ENCODE measurements at places on chromosomes 2 and 18. TPM values are rescaled to one million over a fixed set of nuclear protein-coding genes. Genes with fewer than 3 reads are reported as not detected.

GAREM1 gene
- not detected for total RNA-seq

GALR1 gene
- total RNA-seq = not detected

- no peaks in the 10 kb centered on the region for H3K36me3 ChIP-seq
- no peak overlapping the region for H3K27ac ChIP-seq
- no peak overlapping the region for H3K4me3 ChIP-seq
- DNase-seq = no peak
- no peaks in the 10 kb centered on the region for H3K4me1 ChIP-seq
Measured at GRCh38 chr2:214593727-214594126, 182.9 kb downstream of the VWC2L start.

DNA sequence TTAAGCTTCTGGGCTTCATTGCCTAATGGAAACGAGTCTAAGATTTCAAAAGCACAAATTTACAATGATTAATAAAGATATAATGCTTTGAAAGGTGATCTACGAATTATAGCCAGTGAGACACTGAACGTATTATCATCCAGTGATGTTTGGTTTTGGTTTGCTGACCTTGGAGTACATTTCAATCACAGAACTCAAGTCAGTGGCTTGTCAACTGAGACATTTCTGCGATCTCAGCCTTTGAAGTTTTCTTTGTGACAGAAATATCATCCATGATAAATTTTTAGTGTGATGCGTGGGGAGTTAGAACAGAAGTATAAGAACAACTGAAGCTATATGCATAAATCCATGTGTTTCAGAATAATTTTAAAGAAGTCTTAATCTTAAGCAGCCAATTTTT is 263.8 kb downstream of the TCF4 start:
- no peak overlapping the region for H3K27ac ChIP-seq
- H3K4me1 ChIP-seq = peaks cover 5% of the 10 kb centered on the region
- no peak overlapping the region for H3K4me3 ChIP-seq
- H3K27me3 ChIP-seq = peaks cover 39% of the 10 kb centered on the region

GRCh38 chr2:131425231-131425941 is 50.5 kb upstream of the TUBA3D start:
- peak overlapping the region; percentile 46 for H3K4me3 ChIP-seq
- DNase-seq = no peak
- peaks cover 74% of the 10 kb centered on the region for H3K27me3 ChIP-seq
- H3K4me1 ChIP-seq = peaks cover 10% of the 10 kb centered on the region
- H3K36me3 ChIP-seq = peaks cover 1% of the 10 kb centered on the region

- H3K27me3 ChIP-seq = peaks cover 2% of the 10 kb centered on the region
- no peaks in the 10 kb centered on the region for H3K36me3 ChIP-seq
- no peak overlapping the region for H3K27ac ChIP-seq
- H3K4me3 ChIP-seq = no peak overlapping the region
- DNase-seq = no peak
Measured at GRCh38 chr2:170485254-170486026, 229.7 kb upstream of the SP5 start.

GRCh38 chr2:183229386-183229785 is 105.1 kb downstream of the NUP35 start:
- H3K4me1 ChIP-seq = peaks cover 5% of the 10 kb centered on the region
- peaks cover 8% of the 10 kb centered on the region for H3K36me3 ChIP-seq
- no peak for DNase-seq

DNA sequence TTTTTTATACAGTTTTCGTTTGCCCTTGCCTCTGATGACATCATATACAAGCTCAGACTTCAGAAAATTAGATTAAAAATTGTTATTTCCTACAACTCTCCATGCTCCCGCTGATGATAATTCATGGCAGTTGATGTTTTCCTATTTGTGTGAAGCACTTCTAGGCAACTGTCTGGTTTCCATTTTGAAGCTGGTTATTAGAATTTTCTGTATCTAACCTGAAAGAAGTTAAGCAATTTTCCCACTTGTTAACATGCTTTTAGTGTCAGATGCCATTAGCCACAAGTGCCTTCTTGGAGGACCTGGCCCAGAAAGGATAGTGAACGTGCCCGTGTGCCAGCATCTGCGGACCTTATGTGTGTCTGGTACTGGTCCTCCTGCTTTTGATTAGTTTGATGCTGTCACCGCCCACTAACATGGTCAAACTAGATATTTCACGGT is 347.6 kb upstream of the RAB12 start:
- no peak for DNase-seq
- no peaks in the 10 kb centered on the region for H3K4me1 ChIP-seq
- H3K27ac ChIP-seq = no peak overlapping the region
- H3K4me3 ChIP-seq = no peak overlapping the region

- DNase-seq = no peak
- H3K4me3 ChIP-seq = no peak overlapping the region
- no peaks in the 10 kb centered on the region for H3K4me1 ChIP-seq
- H3K27ac ChIP-seq = no peak overlapping the region
Measured at GRCh38 chr2:140085674-140086073, 1305.5 kb upstream of the NXPH2 start.

DNA sequence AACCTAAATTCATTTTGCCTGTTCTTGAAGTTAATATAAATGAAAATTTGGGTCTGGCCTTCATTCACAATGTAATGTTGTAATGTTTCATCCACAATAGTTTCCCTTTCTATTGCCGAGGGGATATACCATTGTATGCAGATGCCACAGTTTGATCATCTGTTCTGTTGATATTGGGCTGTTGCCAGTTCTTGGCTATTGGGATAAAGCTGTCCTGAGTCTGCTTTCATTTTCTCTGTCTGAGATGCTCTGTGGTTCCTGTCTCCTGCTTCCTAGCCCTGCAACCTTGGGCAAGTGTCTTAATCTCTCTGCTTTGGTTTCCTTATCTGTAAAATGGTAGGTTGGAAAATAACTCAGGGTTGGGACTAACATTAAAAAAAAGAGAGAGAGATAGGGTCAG is 25.2 kb downstream of the B3GNT2 start:
- DNase-seq = no peak
- H3K36me3 ChIP-seq = peaks cover 73% of the 10 kb centered on the region

All from activated CD8-positive, alpha-beta memory T cell treated with anti-CD3 and anti-CD28 coated beads, Interleukin-2, amount 10 ng/mL, durations not matched to agents 7 days and 5 days (primary cell).